T-helper 17 cell (primary cell): ENCODE measurements at places on chromosomes 6 and 20.

- no peak for DNase-seq
These were observed 143.4 kb upstream of the MYLIP start for GRCh38 chr6:15985379-15985959.

GRCh38 chr6:24930431-24930871 lies 5.3 kb downstream of the RIPOR2 start:
- DNase-seq: no peak

DNA sequence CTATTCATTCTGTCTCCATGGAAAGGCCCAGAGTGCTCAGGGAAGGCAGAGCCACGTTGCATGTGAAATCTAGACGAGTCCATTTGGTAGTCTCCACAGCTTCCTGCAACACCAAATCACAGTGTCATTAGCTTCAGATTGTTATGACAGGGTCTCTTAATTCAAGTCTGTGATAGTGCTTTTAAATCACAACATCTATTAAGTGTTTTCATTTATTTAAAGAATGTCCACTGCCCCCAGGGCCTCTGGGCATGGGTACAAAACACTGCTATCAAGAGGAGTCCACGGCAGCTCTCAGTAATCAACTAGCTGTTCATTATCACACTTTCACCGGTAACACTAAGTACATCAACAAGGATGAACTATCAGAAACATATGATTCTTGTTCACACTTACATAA lies 455.9 kb upstream of the JARID2 start:
- DNase-seq: no peak

DNA sequence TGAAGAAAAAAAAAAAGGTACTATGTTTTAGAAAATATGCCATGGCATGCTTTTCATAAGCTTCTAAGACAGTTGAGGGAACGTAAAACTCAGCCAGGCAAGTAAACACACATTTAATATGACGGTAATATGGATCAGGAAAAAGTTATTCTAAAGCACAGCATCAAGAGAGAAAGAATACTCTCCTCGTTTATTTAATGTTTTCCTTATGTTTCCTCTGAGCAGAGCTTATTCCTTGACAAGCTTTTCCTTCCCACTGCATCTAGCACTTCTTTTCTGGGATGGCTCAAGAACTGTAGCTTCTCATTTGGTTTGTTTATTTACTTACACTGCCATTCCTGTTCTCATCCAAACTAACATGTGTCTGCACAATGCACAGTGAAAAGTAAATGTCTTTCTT lies 2.7 kb upstream of the RSPO3 start:
- no peak for DNase-seq

DNA sequence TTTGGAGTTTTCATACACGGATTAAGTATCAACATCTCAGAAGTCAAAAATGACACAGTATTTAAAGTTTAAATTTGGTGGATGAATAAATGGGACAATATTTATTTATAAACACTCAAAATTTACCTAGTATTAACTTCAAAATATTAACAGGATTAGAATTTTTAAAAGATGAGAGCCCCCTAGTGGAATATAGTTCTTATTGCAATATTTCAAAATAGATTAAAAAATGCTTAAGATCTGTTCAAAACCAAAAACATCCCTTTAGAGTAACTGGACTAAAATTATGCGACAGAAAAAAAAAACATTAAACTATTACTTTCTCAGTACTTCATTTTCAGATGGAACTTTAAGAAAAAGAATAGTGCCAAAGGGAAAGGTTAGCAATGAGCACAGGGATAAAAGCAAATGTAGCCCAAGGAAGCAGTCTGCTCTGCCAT lies 56.6 kb downstream of the SNX14 start:
- no peak for DNase-seq

GRCh38 chr20:13213335-13213734 lies 7.7 kb upstream of the ISM1 start:
- DNase-seq: no peak

DNA sequence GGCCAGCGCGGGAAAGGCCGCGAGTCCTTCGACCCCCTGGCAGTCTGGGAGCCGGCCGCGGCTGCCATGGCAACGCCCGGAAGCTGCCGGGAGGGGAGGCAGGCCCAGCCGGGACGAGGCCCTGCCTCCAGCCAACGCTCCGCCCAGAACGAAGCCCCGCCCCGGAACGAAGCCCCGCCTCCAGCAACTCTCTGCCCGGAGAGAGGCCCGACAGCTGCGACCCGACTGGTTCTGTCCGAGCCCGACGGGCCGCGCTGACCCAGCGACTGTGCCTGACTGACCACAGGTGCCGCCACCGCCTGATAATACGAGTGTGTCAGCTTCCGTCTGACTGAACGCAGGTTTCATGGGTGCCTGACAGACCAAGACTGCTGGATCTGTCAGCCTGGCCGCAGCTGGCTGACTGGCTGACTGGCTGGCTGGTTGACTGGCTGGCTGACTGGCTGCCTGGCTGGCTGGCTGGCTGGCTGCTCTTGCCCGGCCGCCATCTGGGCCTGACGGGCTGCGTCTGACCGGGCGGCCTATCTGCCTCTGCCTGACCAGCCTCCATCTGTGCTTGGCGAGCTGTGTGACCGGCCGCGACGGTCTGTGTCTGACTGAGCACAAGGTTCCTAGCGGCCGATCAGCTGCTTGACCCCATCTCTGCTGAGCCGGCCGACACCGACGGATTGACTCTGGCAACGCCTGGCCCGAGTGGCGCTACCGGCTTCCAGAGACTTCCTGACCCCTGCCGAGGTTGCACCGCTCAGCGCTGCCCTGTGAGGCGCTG lies 89.7 kb upstream of the EPB41L1 start:
- DNase-seq: peak; percentile 91

GRCh38 chr6:156423829-156424228 lies 353.3 kb upstream of the ARID1B start:
- DNase-seq: peak; percentile 8

GRCh38 chr6:45743028-45743615 lies 272.5 kb downstream of the CLIC5 start:
- DNase-seq: no peak

DNA sequence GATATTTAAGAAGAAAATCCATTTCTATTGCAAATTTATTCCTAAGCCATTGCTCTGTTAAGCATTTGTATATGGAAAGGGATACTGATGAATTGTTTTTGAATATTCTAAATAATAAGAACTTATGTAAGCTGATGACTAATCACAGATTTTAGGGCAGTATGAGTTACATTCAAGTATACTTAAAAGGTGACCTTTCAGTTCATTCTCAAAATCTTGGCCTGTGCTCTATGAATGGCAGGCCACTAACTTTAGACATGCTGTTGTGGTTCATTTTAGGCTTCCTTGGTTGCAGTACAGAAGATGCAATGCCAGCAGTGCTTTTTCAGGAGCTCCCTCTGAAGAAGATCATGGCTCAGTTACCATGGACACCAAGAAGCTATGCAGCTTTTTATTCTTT lies 380.4 kb downstream of the CENPW start:
- DNase-seq: no peak

DNA sequence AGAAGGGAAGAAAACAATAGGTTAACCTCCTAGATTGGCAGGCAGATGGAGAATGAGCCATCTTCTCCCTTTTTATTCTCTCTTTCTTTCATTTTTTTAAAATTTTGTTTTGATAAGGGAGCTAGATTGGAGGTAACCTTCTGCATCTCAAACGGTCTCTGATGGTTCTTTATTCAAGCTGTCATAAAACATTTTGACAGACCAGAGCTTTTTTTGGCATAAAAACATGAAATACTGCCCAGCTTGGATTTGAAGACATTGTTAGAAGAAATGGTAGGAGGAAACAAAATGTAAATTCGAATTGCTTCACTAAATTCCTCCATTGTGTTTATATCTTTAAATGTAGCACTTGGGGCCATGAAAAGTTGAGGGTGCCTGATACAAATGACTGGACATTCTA lies 158.5 kb downstream of the EPHA7 start:
- DNase-seq: no peak

DNA sequence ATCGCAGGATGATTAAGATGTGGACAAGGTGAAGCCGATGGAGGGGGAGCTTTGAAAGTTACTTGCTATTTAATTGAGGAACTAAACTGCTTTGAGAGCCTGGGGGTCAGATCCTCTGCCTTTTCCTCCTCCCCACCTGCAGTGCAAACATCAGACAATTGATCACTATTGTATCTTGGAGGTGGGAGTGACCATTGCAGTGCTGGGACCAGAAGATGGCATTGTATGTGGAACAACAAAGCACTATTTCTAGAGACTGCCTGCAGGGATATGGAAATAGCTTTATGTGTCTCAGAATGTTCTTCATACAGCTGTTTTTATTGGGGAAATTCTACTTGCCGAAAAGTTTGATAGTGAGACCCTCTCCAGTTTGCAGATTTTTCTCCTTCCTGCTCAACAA lies 4.2 kb downstream of the MOG start:
- no peak for DNase-seq

GRCh38 chr20:46334303-46334904 lies 26.1 kb upstream of the CDH22 start:
- DNase-seq: no peak

- no peak for DNase-seq
These were observed 1.6 kb downstream of the BFSP1 start for GRCh38 chr20:17529586-17529985.

DNA sequence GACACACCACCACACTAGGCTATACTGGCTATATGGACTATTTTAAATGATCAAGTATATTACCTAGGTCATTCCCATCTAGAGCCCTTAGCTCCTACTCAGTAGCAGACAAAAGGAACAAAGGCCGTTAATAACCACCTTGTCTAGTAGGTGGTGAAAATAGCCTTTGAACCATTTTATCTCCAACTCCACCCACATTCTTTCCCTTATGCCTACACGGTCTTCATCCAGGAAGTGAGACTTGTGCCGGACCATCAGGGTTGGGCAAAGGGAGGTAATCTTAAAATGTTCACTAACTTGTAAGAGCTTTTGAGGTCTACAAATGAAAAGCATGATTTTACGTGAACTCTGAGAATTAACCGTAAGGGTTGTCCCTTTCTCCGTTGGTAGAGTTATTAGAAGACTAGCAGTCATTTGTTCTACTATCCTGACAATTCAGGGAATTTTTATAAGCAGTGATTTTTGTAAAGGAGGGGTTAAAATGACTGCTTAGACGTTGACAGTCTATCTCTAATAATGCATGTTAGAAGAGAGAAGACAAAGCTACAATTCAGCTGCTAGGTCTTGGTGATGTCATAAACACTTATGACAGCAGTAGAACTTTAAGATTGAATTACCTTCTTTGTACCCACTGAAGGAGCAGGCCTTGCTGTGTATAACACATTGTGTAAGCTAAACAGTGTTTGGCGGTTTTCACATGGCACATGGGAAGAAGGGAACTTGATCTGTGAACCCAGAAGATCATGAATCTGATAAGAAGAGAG lies 371.8 kb upstream of the JAG1 start:
- no peak for DNase-seq

GRCh38 chr6:43793154-43793874 lies 23.3 kb downstream of the VEGFA start:
- no peak for DNase-seq

GRCh38 chr6:9699888-9700287 lies 715.0 kb downstream of the TFAP2A start:
- no peak for DNase-seq

DNA sequence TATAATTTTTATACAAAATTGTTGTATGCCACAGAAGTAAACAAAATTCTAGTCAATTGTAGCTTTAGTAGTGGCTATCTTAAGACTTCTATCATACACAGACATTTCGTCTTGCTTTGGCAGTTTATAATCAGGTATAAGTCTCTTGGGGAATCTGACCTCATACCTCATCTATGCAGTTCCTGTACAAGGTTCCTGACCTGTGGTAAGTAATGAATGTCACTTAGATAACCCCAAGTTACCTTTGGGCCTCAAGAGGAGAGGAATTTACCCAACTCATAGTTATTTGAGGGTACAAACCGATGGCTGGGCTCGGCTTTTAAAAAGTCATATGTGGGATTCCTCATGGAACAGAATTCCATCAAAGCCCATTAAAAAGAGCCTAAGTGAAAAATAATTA lies 58.8 kb upstream of the UNC93A start:
- no peak for DNase-seq

DNA sequence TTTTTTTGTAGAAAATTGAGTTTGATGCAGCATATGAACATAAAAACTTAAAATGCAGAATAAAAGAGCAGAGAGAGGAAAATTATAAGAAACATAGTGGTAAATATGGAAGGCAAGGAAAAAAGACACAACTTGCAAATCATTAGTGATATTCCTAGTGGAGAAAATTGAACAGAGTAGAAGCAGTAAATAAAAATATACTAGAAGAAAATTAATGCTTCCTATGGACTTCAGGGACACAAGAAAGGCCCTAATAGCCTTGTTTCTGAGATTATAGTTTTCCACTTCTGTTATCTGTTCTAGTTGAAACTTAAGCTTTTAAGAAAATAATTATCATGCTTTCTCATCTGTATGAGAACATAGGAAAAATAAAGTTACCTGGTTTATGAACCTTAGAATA lies 25.6 kb upstream of the ADIG start:
- no peak for DNase-seq

- no peak for DNase-seq
These were observed 14.4 kb upstream of the ZNF217 start for GRCh38 chr20:53608071-53608455.

DNA sequence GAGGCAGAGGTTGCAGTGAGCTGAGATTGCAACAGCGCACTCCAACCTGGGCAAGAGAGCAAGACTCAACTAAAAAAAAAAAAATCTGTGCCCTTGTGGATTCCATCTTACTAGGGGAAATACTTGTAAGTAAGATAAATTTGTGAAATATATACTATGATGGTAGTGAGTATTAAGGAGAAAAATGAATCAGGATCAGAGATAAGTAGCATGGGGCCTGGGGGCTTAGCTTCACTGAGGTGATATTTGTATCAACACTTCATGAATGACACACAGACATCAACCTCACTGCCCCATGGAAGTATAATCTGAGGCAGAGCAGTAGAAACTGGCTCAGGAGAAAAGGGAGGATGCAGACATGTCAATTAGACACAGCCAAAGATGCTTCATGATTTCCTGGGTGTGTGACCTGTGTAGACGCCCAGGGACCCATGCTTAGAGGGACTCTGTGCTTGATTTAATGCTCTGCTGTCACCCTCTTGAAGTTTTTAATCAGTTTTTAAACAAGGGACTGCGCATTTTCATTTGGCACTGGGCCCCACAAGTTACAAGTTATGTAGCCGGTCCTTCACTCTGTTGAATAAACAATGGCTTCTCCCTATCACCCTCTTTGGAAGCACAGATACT lies 41.9 kb downstream of the PCNA start:
- DNase-seq: no peak

- DNase-seq: no peak
These were observed 327.2 kb downstream of the DHX35 start for GRCh38 chr20:39289316-39289715.

DNA sequence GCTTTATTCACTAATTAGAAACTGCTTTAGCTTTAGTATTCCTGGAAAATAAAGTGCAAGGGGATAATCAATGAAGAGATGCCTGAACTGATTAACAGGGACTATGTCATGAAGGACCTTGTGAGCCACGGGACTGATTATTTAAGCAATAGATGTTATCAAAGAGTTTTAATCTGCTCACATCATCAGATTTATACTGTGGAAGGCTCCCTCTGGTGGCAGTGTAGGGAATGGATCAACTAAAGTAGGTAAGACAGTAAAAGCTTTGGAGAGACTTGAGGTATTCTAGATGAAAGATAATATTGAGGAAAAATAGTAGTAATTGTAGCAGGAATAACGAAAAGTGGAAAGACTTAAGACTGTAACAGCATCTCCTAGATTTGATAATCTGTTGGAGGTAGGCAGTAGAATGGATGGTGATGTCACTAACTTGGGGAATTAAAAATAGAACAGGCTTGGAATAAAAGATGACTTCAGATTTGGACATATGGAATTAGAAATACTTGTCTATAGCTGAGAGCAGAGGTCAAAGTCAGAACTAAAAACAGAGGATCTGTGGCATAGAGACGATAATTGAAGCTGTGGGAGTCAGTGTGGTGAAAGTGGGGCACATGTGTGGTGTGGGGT lies 80.3 kb upstream of the HTR1E start:
- DNase-seq: no peak
